ENCODE measurements at places on chromosomes 16 and 17.

- no peaks in the 10 kb centered on the region for H3K4me1 ChIP-seq
- H3K4me3 ChIP-seq = no peak overlapping the region
Observed at GRCh38 chr17:10337136-10337535, 35.7 kb downstream of the MYH13 start.

DNA sequence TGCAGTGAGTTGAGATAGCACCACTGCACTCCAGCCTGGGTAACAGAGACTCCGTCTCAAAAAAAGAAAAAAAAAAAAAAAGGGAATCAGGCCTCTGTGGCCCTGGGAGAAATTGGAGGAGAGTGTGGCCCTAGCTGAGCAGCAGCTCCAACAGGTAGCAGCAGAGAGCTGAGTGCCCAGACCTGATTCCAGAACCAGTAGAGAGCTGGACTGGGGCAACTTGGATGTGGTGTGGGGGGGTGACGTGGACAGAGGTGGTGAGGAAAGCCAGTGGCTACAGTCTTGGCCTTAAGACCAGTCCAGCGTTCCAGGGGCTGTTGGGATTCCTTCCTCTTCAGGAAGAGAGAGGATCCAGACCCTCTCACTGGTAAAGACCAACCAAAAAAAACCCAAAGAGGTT is 1.7 kb downstream of the HSPB9 start:
- DNase-seq = no peak
- H3K36me3 ChIP-seq = peaks cover 27% of the 10 kb centered on the region
- peaks cover 7% of the 10 kb centered on the region for H3K4me1 ChIP-seq
- no peak overlapping the region for H3K4me3 ChIP-seq

DNA sequence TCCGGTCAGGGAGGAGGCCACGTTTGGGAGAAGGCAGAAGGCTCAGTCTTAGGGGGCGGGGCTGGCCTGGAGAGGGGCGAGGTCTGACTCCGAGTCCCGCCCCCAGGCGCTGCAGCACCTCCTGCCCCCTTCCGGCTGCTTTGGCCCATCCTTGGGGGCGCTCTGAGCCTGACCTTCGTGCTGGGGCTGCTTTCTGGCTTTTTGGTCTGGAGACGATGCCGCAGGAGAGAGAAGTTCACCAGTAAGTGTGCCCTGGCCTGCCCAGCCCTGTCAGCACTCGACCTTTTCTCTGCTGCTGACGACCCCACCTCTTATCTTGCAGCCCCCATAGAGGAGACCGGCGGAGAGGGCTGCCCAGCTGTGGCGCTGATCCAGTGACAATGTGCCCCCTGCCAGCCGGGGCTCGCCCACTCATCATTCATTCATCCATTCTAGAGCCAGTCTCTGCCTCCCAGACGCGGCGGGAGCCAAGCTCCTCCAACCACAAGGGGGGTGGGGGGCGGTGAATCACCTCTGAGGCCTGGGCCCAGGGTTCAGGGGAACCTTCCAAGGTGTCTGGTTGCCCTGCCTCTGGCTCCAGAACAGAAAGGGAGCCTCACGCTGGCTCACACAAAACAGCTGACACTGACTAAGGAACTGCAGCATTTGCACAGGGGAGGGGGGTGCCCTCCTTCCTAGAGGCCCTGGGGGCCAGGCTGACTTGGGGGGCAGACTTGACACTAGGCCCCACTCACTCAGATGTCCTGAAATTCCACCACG is 1.5 kb downstream of the TNFRSF12A start:
- peak; percentile 75 for DNase-seq
- peaks cover 39% of the 10 kb centered on the region for H3K4me1 ChIP-seq
- H3K27me3 ChIP-seq = no peaks in the 10 kb centered on the region
- H3K4me3 ChIP-seq = peak overlapping the region; percentile 98

DNA sequence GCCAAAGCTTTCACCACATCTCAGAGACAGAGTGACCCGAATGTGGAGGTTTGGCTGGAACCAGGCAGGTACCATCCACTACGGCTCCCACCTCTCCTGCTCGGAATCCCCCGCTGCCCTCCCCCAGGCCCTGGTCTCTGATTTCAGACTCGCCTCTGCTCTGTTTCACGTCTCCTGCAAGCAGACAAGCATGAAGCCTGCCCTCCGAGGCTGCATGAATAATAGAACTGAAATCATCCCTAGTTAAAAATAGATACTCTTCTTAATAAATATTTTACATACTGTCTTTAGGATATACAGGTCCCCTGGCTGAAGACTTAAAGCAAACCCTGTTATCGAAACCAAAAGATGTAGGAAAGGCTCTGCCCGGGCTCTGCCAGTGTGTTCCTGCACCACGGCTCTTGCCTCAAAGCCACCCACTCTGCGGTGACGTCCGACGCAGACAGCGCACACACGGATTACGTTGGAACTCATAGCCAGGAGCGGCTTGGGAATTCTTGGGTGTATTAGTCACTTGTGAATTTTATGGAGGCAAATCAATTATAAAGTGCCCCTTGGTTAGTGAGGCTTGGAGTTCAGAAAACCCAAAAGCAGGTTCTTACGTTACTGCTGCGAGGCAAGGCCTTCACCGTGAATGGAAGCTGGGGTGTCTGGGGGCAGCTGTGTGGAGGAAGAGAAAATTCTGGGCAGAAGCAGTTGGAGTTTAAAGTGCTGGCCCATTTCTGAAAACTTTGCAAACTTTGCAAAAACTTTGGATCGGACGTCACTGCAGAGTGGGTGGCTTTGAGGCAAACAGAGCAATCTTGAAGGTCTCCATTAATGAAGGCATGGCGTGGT is 25.6 kb upstream of the NPTX1 start:
- no peak for DNase-seq
- H3K27ac ChIP-seq = no peak overlapping the region
- peaks cover 9% of the 10 kb centered on the region for H3K4me1 ChIP-seq
- no peak overlapping the region for H3K4me3 ChIP-seq

GRCh38 chr17:32877164-32877764 is 340 bp upstream of the MYO1D start:
- H3K27ac ChIP-seq = peak overlapping the region; percentile 95
- peak; percentile 37 for DNase-seq
